ENCODE measurements at places on chromosomes 2 and 18.
A peak's percentile ranks its signal among the peaks of the same experiment; 100 is the strongest.

DNA sequence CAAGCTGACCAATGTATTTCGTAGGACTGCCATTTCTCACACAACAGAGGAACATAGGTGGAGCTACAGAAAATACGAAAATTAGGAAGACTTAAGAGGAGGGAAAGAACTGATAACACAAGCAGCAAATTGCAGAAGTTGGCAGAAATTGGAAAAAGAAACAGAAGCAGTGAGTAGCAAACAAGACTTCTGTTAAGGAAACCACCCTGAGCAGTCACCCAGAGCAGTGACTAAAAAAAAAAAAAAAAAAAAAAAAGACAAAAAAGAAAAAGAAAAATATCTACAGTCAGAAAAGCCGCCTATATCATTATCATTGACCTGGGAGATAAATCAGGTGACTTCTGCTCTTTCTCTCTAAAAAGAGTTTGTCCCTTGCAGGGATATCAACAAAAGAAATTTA lies 21.4 kb downstream of the STK17B start:
- DNase-seq: no peak
- H3K27ac ChIP-seq: peak overlapping the region; percentile 49
- no peak overlapping the region for H3K4me3 ChIP-seq
- H3K36me3 ChIP-seq: peaks cover 63% of the 10 kb centered on the region

GRCh38 chr18:9796011-9796410 lies 87.9 kb downstream of the RAB31 start:
- H3K36me3 ChIP-seq: no peaks in the 10 kb centered on the region
- H3K4me1 ChIP-seq: no peaks in the 10 kb centered on the region
- H3K27me3 ChIP-seq: no peaks in the 10 kb centered on the region
- no peak overlapping the region for H3K27ac ChIP-seq

DNA sequence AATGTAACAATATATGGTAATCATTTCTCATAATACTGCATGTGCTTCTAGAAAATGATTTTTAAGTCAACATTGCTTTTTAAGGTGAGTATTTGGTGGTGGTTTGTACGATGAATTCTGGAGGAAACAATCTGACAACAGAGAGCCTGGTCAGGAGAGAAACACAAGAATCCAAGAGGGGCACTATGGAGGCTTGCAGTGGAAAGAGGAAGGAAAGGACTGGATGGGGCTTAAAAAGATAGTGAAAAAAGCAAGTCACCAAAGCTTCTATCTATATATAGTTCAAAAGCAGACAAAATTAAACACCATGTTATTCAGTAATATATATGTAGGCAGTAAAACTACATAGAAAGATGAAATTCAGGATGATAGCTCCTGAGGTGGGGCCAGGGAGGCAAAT lies 109.4 kb upstream of the SERTAD2 start:
- H3K4me3 ChIP-seq: no peak overlapping the region
- no peaks in the 10 kb centered on the region for H3K36me3 ChIP-seq
- H3K27ac ChIP-seq: no peak overlapping the region
- no peaks in the 10 kb centered on the region for H3K27me3 ChIP-seq

DNA sequence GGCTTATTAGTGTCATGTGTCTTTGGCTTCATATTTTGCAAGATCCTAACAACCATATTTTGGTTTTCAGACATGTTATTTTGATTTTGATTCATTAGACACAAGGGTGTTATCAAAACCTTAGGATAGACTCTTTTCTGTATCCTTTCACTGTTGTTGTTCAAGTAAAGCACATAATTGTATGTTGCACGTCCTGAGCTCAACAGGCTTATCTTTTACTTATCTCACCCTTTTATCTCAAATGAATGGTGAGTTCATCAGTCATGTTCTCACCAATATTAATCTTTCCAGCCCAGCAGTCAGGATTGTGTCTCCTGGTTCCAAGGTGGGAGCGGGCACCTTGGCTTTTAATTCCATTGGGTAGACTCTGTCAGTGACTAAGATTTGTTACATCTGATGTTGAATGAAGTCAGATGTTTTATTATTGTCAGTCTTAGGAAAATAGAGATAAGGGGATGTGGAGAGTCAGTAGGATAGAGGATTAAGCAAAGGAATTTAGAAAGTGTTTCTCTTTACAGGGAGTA lies 11.9 kb downstream of the GPN1 start:
- H3K36me3 ChIP-seq: peaks cover 64% of the 10 kb centered on the region
- no peak overlapping the region for H3K4me3 ChIP-seq
- no peak overlapping the region for H3K27ac ChIP-seq
- no peaks in the 10 kb centered on the region for H3K27me3 ChIP-seq
- DNase-seq: no peak

GRCh38 chr2:80328159-80328571 lies 23.6 kb upstream of the LRRTM1 start:
- H3K27me3 ChIP-seq: no peaks in the 10 kb centered on the region
- DNase-seq: no peak
- H3K4me1 ChIP-seq: no peaks in the 10 kb centered on the region

GRCh38 chr2:140286377-140286776 lies 1506.2 kb upstream of the NXPH2 start:
- no peaks in the 10 kb centered on the region for H3K4me1 ChIP-seq
- no peaks in the 10 kb centered on the region for H3K27me3 ChIP-seq
- no peak overlapping the region for H3K4me3 ChIP-seq
- DNase-seq: no peak
- H3K36me3 ChIP-seq: no peaks in the 10 kb centered on the region

- no peak overlapping the region for H3K4me3 ChIP-seq
- DNase-seq: no peak
- H3K4me1 ChIP-seq: no peaks in the 10 kb centered on the region
- H3K27me3 ChIP-seq: no peaks in the 10 kb centered on the region
- no peak overlapping the region for H3K27ac ChIP-seq
- H3K36me3 ChIP-seq: no peaks in the 10 kb centered on the region
Observed at GRCh38 chr2:151114874-151115273, 146.8 kb downstream of the RBM43 start.

DNA sequence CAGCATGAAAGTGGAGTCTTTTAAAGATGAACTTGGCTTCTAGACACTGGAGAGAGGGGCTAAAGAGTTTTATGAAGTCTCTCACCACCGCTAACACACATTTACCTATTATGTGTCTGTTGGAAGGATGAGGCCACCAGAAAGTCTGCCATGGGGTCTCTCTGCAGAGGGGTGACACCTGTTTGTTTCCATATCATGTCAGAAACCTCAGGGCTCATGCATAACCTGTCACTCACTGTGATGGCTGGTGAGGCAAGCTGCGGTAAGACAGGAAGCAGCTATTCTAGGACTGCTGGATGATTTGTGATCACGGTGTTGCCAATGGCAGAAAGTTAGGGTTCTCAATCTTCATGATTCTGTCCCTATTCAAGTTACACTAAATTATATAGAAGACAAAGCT lies 60.8 kb upstream of the DNMT3A start:
- no peak overlapping the region for H3K27ac ChIP-seq
- DNase-seq: no peak
- no peaks in the 10 kb centered on the region for H3K4me1 ChIP-seq
- no peaks in the 10 kb centered on the region for H3K27me3 ChIP-seq
- no peaks in the 10 kb centered on the region for H3K36me3 ChIP-seq

GRCh38 chr2:127644066-127645025 lies 1.6 kb upstream of the GPR17 start:
- H3K27ac ChIP-seq: no peak overlapping the region
- H3K4me3 ChIP-seq: no peak overlapping the region
- no peak for DNase-seq
- H3K4me1 ChIP-seq: peaks cover 37% of the 10 kb centered on the region

DNA sequence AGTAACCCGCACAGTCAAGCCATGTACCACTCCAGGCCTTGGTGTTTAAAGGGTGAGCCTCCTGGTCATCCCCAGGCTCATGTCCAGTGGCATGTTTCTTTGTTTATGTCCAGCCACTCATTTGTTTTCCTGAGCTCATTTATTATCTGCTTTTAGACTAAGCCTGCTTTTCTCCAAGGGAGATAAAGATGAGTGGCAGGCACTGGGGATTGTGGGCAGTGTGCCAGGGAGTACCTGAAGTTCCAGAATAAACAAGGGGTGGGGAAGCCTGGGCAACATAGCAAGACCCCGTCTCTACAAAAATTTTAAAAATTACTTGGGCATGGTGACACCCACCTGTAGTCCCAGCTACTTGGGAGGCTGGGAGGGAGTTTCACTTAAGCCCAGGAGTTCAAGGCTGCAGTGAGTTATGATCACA lies 1.9 kb downstream of the ANXA4 start:
- no peak overlapping the region for H3K27ac ChIP-seq
- no peak for DNase-seq
- no peaks in the 10 kb centered on the region for H3K27me3 ChIP-seq
- no peak overlapping the region for H3K4me3 ChIP-seq
- H3K36me3 ChIP-seq: no peaks in the 10 kb centered on the region
- peaks cover 7% of the 10 kb centered on the region for H3K4me1 ChIP-seq

GRCh38 chr2:190098851-190099250 lies 36.3 kb upstream of the MSTN start:
- H3K36me3 ChIP-seq: no peaks in the 10 kb centered on the region
- no peaks in the 10 kb centered on the region for H3K4me1 ChIP-seq
- H3K27me3 ChIP-seq: no peaks in the 10 kb centered on the region
- no peak overlapping the region for H3K4me3 ChIP-seq

DNA sequence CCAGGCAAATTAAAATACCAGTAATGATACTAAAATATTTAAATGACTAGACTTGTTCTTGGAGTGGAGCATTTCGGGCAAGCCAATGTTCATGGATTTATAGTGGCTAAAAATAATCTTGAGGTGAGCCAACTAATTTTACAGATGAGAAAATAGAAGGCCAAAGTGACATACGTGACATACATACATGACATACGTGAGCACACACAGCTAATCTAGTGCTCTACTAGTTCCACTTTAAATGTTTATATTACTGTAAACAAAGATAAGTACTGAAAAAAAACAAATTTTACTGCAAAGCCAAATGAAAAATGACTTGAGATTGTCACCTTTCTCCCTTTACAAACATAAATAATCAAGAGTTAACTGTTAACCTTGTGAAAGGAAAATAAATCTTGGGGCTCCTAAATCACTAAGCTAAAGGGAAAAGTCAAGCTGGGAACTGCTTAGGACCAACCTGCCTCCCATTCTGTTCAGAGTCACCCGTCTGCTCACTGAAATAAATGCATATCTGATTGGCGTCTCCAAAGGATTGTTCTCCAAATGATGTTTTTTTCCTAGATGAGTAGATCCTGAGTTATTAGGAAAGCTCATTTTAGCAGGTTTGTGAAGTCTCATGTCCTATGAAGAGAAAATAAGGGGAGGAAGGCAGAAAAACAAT lies 96.7 kb downstream of the PMS1 start:
- H3K27ac ChIP-seq: no peak overlapping the region
- H3K36me3 ChIP-seq: no peaks in the 10 kb centered on the region
- H3K4me3 ChIP-seq: no peak overlapping the region
- no peaks in the 10 kb centered on the region for H3K27me3 ChIP-seq

DNA sequence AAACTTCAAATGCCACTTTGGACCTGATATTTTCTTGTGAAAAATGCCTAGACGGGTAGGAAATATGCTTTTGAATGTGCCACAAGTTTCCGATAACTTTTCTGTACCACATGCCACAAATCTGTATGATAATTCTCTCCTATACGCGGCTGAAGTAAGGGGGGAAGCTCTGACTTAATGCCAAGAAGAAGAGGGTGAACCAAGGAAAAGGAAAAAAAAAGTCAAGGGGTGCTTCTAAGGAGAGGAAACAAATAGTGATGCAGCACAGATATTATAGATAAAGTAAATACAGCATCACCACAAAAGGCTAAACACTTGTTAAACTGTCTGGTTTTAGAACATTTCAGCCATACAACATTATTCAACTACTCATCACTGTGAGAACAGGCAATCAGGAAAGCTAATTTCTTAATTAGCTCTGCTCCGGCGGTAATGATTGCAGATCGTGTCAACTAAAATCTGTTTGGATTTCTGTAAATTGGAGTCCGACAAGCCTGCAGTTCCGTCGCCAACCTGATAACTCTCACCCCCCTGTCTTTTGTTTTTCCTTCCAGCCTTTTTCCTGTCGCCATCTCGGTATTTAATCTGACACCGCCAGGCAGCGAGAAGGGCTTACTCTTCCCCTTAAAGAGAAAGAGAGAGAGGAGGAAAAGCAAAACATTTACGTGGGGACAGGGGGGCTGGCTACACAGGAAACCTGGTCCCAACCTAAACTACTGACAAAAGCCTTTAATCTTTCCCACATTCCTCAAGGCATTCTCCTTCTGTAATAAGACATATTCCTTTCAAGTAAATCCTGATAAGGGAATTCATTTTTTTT lies 67.5 kb downstream of the ZEB2 start:
- H3K4me1 ChIP-seq: no peaks in the 10 kb centered on the region
- no peaks in the 10 kb centered on the region for H3K36me3 ChIP-seq
- no peak overlapping the region for H3K27ac ChIP-seq

DNA sequence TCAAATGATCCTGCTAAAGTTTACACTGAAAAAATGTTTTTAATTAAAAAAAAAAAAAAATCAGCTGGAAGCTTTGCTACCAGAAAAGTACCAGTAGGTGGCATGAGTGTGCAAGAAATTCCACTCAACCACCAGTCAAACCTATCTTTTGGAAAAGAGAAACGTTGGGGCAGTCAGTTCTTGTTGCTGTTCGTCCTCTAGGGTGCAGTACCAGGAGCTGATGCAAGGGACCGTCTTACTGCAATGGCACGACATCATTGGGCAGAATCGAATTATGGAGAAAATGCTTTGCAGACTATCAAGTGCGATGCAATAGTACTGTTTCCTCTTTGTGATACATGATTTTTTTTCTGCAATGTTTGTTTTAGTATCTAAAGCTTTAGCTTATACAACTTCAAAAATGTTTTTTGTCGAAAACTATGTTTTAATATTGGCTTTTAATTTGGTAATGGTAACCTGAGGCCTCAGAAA lies 18.3 kb downstream of the YPEL5 start:
- no peak overlapping the region for H3K4me3 ChIP-seq
- H3K36me3 ChIP-seq: peaks cover 16% of the 10 kb centered on the region
- H3K27me3 ChIP-seq: no peaks in the 10 kb centered on the region
- H3K4me1 ChIP-seq: no peaks in the 10 kb centered on the region

DNA sequence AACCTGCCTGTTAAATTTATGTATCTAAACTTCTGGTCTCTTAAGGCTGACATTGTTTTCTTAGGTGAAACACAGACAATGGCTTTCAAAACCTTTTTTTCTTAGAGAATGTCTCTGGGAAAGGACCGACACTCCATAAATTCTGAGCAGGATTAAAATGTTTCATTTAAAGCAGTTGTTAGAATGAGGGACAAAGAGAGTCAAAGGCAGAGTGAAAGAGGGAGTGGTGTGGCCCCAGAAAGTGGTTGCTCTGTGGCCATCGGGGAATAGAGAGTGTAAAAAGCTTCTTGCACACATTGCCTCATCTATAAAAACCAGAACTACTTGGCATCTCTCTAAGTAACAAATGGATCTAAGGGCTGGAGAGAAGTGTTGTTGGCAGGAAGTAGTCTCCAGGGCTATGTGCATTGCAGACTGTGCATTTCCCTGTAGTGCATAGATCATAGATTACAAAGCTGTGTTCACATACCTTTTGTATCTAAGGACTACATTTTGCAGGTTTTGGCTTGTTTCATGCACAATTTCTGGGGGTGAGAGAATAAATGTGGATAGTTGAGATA lies 3.6 kb downstream of the RPRM start:
- H3K4me3 ChIP-seq: no peak overlapping the region
- H3K27me3 ChIP-seq: peaks cover 15% of the 10 kb centered on the region
- no peak overlapping the region for H3K27ac ChIP-seq
- H3K36me3 ChIP-seq: no peaks in the 10 kb centered on the region
- H3K4me1 ChIP-seq: peaks cover 20% of the 10 kb centered on the region
- DNase-seq: no peak

- H3K4me1 ChIP-seq: no peaks in the 10 kb centered on the region
- no peak overlapping the region for H3K27ac ChIP-seq
- DNase-seq: no peak
- H3K27me3 ChIP-seq: peaks cover 2% of the 10 kb centered on the region
- no peaks in the 10 kb centered on the region for H3K36me3 ChIP-seq
Observed at GRCh38 chr2:226434702-226435101, 364.9 kb downstream of the IRS1 start.

Measured in effector memory CD4-positive, alpha-beta T cell (primary cell).